Activated CD4-positive, CD25-positive, alpha-beta regulatory T cell treated with anti-CD3 and anti-CD28 coated beads, Interleukin-2, amount 50 U/mL, for 16 hours (primary cell): ENCODE measurements at places on chromosomes 3 and 15.

- DNase-seq: no peak
These were observed 9.2 kb upstream of the RFC4 start for GRCh38 chr3:186815435-186815834.

DNA sequence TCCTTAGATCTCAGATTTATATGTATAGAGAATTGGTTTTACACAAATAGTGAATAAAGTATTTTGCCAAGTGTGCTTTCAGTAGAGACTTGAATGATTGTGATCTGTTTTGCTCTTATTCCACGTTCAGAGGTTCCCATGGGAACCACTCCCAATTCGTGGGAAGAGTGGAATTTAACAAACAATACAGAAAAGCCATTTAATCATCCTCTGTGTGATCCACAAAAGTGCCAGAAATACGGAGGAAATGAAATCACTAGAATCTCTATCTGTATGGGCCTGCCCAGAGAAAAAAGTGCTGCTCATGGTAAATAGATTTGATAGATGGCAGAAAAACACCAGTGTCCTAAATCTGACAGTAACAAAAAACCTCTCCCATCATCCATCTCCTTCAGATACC lies 56.0 kb downstream of the CNTN4 start:
- no peak for DNase-seq

GRCh38 chr3:187015903-187016638 lies 85.7 kb downstream of the ST6GAL1 start:
- DNase-seq: no peak

DNA sequence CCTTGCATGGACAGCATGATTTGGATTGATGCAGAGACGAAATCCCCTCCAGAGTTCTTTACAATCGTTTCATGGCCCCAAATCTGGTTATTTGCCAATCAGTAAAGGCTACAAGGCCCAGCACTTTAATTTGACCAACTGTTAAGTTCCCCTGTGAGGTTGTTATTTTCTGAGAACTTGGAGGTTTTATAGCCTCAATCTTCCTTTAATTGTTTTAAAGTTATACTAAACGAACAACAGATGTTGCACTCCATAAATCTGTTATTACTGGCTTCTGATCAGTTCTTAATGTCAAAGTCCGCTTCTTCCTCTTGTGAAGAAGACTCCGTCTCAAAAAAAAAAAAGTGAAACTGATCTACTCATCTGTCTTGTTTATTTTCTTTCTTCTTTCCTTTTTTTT lies 30.8 kb downstream of the LARP6 start:
- no peak for DNase-seq

DNA sequence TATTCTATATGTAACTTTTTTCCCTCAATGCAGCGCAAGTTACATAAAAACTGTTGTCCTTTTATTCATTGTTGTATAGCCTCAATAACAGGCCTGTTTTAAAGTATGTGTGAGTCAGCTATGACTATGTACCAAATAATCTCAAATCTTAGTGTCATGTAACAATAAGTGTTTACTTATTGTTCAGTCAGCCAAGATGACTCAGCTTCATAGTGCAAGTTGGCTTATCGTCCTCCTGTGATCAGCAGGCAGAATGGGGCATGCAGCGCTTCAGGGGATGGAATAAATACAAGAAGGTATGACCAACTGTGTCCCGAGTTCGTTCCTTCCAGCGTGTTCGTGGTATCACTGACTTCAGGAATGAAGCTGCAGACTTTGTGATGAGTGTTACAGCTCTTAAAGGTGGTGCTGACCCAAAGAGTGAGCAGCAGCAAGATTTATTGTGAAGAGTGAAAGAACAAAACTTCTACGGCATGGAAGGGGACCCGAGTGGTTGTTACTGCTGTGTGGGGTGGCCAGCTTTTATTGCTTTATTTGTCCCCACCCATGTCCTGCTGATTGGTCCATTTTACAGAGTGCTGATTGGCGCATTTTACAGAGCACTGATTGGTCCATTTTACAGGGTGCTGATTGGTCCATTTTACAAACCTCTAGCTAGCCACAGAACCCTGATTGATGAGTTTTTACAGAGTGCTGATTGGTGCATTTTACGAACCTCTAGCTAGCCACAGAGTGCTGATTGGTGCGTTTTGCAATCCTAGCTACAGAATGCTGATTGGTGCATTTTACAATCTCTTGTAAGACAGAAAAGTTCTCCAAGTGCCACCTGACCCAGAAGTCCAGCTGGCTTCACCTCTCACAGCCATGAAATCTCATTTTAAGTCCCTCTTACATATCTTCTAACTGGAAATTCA lies 1016.0 kb downstream of the MCTP2 start:
- no peak for DNase-seq

GRCh38 chr15:66167854-66168253 lies 85.7 kb downstream of the MEGF11 start:
- DNase-seq: no peak

DNA sequence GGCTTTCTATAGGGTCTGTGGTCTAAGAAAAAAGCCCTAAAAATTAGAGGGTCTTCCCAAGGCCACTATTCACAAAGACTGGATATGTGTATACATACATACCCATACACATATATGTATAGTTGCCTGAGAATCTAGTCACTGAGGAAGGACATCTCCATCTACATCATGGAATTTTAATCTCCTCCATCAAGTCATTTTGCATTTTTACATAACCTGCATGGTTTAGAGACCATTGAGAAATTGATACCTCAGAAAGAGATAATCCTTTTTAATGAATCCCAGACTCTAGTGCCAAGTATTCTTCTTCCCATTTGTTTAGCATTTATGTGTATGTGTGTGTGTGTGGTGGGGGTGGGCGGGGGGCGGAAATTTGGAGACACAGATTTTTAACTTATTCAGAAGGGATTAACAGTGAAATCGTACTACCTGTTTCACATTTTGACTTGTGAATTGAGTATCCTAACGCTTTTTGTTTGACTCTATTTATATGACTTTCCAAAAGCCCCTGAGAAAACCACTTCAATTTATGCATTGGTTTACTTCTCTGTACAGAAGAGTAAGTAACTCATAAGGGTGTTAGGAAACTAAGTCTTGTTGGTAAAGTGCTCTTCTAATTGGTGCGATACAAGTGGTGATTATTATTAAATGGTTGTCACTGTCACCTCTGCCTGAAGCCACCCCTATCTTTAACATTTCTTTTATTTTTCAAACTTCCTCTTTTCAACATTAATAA lies 166.9 kb downstream of the MEIS2 start:
- no peak for DNase-seq

- no peak for DNase-seq
These were observed 133.2 kb upstream of the STRIT1 start for GRCh38 chr3:155426524-155427230.

- DNase-seq: no peak
These were observed 143.4 kb upstream of the RASGRP1 start for GRCh38 chr15:38707802-38708671.

DNA sequence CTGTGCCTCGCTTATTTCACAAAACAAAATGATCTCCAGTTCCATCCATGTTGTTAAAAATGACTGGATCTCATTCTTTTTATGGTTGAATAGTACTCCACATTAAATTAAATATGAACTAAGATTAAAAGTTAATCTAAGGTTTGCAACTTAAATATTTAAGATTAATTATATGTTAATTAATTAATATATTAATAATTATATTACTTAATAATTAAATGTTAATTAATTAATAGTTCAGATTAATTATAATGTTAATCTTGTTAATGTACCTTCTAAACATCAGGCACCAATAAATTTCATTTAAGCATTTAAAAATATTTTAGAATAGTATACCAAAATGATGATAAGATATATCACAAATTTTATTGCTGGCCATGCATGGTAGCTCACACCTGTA lies 971.9 kb downstream of the CADM2 start:
- DNase-seq: no peak

- DNase-seq: no peak
These were observed 8.6 kb downstream of the CEP152 start for GRCh38 chr15:48802257-48802656.

DNA sequence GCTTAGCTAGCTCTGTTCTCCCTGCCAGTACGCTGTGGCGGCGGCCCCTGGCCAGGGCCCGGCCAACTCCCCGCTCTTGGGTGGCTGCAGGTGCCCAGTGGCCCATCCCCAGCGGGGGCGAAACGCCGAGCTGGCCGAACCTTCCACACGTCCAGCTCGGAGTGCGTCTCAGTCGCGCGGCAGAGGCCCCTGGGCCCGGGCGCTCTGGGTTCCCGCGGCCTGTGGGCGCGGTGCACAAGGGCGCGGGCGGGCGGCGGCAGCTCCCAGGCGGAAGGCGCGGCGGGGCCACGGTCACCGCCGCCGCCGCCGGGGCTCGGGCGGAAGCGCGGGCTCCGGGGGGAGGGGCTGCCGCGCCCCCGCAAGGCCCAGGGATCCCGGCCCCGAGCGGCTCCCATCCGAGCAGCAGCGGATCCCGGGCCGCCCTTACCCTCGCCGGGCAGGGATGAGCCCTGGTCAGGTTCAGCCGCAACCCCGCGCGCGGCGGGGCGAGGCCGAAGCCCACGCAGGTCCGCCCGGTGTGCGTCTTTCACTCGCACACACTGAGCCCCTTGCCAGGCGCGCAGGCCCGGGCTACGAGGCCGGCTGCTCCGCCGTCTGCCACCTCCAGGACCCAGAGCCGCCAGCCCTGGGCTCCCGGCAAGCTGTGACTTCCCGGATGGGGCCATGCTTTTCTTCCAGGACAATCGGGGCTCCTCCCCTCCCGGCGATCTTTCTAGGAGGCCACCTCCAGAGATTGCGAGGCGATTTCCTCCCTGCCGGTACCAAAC lies 54.2 kb downstream of the CCDC54 start:
- no peak for DNase-seq

DNA sequence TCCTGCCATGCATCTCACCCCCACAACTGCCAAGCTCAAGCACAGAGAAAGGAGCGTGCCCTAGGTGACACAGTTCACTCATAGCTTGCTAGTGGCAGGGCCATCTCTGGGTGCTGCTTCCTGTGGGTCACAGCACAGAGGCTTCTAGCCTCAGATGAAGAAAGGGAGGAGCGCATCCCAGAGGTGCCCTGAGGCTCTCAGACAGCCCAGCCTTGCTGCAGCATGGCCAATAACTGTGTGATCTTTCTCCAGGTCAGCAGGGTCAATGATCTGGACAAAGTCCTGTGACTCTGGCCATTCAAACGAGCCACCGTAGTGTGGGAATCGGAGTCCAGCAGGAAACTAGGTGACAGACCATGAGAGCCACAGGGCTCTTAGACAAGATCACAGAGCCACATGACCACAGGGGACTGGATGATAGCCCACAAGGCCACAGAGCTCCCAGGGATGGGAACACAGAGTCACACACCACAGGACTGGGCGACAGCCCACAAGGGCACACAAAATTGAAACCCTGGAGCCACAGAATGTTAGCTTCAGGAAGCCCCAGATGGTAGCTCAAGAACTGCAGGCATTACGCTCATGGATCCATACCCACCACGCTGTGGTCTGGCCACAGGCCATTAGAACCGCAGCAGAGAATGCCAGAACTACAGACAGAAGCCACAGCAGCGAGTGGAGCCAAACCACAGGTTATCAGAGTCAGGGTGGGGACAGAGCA lies 25.9 kb upstream of the GRIP2 start:
- no peak for DNase-seq

- DNase-seq: no peak
These were observed 60.6 kb downstream of the CHAC1 start for GRCh38 chr15:41013691-41014414.

DNA sequence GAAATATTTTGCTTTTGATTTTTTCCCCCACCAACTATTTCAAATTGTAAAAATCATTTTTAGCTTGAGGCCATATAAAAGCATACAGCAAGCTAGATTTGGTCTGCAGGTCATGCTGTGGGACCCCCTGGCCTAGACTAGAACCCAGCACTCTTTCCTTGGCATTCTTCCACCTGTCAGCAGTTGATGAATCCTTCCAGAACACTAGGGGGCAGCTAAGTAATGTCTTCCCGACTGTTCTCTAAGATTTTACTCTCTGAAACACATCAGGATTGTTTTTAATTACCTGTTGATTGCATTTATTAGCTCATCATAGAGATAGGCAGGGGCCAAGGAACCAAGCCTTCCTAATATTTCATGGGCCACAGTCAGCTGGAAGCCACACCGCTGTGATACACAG lies 174.5 kb downstream of the CACNA1D start:
- DNase-seq: no peak

- DNase-seq: no peak
These were observed 777 bp upstream of the EIF4A2 start for GRCh38 chr3:186782542-186783057.

- no peak for DNase-seq
These were observed 885.4 kb downstream of the PDCD6IP start for GRCh38 chr3:34683851-34684250.

DNA sequence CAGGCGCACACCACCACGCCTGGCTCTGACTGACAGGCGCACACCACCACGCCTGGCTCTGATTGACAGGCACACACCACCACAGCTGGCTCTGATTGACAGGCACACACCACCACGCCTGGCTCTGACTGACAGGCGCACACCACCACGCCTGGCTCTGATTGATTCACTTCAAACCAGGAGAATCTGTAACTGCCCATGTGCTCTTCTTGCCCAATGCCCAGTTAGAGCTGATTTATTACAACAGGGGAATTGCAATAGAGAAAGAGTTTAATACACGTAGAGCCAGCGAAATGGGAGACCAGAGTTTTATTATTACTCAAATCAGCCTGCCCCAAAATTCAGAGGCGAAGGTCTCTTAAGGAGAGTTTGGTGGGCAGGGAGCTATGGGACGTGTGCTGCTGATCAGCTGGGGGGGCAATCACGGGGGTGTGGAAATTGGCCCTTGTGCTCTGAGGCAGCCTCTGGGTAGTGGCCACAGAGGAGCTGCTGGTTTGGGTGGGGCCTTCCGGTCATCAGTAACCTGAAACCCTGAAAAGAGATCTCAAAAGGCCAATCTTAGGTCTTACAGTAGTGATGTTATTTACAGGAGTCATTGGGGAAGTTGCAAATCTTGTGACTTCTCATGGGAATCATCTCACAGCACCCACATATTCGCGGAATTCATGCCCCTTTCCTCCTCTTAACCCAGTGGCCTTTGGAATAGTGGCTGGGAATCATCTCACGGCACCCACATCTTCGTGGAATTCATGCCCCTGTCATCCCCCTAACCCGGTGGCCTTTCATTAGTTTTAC lies 63.8 kb upstream of the TFRC start:
- no peak for DNase-seq

- no peak for DNase-seq
These were observed at the start of gene TRPM1 for GRCh38 chr15:31101262-31102038. Gene TRPM1 (minus strand): TSS chr15:31101725. CDS start chr15:31081355, 20,370 bp downstream.

GRCh38 chr15:91238644-91239425 lies 138.8 kb downstream of the SV2B start:
- DNase-seq: no peak

DNA sequence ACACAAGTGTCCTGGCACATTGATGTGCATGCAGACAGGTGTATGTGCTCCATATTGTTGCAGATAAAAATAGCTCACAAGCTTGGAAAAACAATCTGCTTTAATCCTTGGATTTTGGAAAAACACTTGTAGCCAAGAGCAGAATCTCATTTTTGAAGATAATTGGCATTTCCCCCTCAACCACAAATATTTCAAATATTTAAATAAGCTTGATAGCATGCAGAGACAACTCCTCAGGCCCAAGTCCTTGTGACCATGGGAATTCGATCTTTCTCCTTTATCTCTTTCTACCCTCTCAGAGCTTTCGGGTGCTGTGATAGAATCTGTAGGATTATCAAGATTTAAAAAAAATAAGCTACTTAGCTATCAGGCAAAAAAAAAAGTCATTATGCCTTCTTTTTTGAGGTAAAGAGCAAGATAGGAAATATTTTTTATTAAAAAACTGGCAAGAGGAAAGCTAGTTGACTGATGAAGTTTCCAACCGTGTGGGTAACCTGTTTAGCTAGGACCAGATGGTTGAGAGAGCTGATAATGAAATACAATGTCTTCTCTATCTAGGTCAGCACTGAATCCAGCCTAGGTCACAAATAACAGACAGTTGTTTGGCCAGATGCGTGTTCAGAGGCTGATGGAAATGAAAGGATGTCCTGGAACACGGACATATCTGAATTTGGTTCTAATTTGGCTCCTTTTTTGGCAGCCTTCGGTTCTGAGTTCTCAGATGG lies 54.9 kb upstream of the SNRK start:
- no peak for DNase-seq
